Cerebellar nuclear complex (tissue), 1 donor: ENCODE measurements at places on chromosomes 2 and 18.
A peak's percentile ranks its signal among the peaks of the same experiment; 100 is the strongest.

DNA sequence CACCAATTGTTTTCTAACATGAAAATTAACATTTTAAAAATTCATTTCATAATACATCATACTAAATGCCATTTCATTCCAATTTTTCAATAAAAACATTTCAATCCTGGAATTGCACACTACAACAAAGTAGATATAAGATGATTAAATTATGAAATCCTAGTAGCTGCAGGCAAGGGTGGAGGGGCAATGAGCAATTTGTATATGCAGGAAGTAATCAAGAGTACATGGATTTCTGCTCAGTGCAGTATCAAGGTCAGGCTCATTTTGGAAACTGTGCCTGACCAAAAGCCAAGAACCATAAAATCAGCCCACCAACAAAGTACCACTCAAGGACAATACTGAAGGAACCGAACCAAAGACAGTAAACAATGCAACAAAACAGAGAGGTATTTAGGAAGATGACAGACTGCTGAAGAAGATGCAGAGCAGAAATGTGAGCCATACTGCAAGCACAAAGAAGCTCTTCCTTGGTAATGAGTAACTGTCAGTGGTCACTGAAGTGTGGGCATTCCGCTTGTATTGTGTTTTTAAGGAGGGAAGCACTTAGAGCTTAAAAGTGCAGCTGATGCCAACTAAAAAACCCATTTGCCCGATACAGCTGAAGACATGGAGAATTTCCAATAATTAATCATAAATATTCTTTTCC lies 34.5 kb upstream of the DSEL start:
- DNase-seq, result no peak

DNA sequence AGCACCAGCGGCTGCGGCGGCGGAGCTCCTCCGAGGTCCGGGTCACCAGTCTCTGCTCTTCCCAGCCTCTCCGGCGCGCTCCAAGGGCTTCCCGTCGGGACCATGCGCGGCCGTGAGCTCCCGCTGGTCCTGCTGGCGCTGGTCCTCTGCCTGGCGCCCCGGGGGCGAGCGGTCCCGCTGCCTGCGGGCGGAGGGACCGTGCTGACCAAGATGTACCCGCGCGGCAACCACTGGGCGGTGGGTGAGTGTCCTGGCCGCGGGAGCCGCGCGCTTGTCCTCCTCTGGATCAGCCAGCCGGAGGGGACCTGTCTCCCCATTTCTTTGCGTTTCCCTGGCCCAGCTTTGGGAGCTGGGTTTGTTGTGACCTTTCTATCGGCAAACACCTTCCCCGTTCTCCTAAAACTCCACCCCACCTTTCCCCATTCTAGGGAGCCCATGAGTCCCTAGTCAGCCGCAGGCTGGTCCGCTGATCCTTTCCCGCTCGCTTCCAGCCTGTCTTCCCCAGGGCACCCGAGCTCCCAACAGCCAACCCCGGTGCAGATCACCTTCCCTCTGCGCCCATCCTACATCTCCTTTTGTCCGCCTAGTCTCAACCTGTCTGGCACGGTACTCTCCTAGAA lies 316 bp downstream of the GRP start:
- DNase-seq, result no peak

- no peak for DNase-seq
These were observed 36.7 kb upstream of the AGPS start for GRCh38 chr2:177355874-177356273.

- DNase-seq, result no peak
These were observed 89.0 kb downstream of the MARCHF4 start for GRCh38 chr2:216283038-216283900.

- no peak for DNase-seq
These were observed 584 bp downstream of the COA5 start for GRCh38 chr2:98607741-98608115.

GRCh38 chr18:1294229-1294628 lies 389.6 kb downstream of the ADCYAP1 start:
- no peak for DNase-seq

GRCh38 chr18:48545757-48546321 lies 7.0 kb downstream of the CTIF start:
- DNase-seq, result no peak

- no peak for DNase-seq
These were observed 45.2 kb upstream of the B3GNT2 start for GRCh38 chr2:62150597-62151305.

DNA sequence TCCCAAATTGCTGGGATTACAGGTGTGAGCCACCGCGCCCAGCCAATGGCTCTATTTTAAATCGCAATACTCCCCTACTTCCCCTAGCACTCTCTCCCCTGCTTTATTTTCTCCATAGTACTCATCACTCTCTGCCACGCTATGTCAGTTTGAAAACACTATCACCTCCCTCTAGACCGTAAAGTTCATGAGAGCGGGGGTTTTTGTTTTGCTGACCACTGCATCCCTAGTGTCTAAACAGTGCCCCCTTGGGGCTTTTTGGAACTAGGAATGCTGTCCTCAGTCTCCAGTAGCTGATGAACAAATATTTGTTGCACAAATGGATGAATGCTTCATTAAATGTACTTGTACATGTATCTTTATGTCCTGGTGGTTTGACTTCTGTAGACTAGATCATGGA lies 44.1 kb downstream of the ATOH8 start:
- no peak for DNase-seq

- DNase-seq, result no peak
These were observed 14.0 kb upstream of the PLB1 start for GRCh38 chr2:28481905-28482304.

DNA sequence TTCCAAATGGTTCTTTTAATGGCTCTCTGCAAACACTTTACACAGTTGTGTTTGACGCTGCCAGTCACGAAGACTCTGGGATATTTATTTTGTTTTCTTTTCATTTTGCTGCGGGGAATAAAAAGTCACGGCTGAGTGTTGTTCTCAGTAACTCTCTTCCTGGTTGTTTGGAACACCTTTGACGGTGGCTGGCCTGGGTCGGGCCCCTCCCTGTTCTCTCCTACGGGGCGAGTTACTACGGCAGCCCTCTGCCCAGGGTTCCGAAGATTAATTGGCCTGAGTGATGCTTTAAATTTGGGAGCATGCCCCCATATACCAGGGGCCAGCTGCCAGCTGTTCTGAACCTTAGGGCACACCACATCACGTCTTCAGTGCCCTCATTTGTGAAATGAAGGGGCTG lies 84.7 kb downstream of the GATA6 start:
- no peak for DNase-seq

GRCh38 chr2:40049781-40050180 lies 270.7 kb upstream of the THUMPD2 start:
- no peak for DNase-seq

DNA sequence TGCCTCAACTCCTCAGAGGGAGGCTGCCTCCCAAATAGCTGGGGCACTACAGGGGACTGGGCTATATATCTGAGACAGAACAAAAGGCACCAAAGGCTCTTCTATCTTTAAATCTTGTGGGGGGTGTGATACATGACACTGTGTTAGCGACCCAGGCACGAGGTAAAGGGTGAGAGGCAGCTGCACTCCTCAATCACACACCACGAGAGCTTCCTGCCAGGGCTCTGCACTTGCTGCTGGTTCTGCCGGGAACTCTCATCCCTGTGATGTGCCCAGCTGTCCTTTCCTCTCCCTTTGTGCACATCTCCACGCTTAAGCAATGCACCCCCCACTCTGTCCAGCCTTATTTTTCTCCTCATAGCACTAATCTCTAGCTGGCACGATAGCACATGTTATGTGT lies 32.4 kb downstream of the NPC1 start:
- DNase-seq, result no peak

GRCh38 chr2:206859330-206859739 lies 80.0 kb upstream of the CPO start:
- no peak for DNase-seq

GRCh38 chr2:101272045-101272784 lies 19.5 kb downstream of the CNOT11 start:
- DNase-seq, result no peak

DNA sequence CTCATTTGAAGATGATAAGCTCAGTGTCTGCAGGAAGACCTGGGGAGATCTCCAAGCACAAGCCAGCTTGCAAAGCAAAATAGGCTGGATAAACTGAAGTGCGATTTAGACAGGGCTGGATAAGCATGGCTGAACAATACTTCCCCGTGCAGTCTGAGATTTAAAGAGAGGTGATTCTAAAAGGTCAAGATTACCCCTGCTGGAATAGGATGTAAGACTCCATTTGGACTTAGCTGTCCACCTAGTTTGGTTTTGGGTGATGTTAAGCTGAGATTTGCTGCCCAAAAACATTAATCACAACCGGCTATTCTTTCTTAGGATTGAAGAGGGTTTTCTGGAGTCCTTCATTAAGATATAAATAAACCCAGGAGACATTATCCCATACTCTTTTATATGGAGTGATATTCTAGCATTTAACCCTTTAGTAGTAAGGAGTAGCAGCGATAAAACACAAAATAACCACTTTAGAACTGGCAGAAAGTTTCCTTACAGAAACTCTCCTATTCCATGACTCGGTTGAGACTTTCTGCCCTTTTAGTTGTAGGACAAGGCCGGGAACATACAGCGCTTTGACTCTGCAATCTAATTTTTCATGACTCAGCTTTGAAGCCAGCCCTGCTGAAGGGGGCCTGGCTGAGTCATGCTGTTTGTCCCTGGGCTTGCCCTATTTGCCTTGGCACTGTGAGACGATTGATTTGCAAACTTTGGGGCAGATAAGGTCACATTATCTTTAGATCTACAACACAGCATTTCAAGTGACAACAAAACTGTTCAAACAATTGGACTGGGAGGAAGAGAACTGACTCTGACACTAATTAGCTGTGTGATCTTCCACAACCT lies 238.2 kb downstream of the GCA start:
- no peak for DNase-seq

GRCh38 chr18:69935319-69936190 lies 12.1 kb downstream of the CD226 start:
- DNase-seq, result no peak

GRCh38 chr18:36066686-36067054 lies 689 bp downstream of the RPRD1A start:
- DNase-seq, result no peak

DNA sequence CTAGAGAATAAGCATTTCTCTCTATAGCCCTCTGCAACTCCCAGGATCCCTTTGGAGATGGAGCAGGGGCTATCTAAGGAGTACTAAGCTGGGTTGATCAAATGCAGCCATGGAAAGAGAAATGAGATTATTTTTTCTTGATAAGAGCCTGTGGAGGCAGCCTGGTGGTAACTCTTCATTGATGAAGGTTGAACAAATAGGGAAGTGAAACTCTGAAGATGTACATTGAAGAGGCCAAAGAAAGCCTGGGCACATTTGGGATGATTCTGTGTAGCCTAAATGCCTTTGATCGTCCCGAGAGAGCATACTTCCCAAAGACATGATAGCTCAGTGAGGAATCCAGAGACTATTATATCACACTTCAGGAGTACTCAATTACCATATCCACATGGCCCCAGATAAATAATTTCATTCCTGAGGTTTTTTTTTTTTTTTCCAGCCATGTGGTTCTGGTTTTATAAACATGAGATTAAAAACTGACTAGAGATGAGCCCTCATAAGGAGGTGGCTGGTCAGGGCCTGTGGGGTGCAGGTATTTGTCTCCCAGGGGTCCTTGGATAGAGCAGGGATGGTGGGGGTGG lies 192.5 kb downstream of the TPGS2 start:
- no peak for DNase-seq

GRCh38 chr2:54409752-54410151 lies 46.4 kb upstream of the SPTBN1 start:
- no peak for DNase-seq

DNA sequence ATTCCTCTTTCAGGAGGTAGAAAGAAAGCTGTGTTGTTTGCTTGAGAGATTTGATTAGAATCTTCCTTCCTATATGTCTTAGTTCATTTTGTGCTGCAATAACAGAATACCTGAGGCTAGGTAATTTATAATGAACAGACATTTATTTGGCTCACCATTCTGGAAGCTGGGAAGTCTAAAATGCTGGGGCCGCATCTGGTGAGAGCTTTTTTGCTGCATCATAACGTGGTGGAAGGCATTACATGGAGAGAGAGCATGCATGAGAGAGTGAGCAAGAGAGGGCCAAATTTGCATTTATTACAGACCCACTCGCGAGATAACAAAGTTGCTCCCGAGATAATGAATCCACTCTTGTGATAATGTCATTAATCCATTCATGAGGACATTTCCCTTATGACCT lies 34.4 kb downstream of the APLF start:
- DNase-seq, result no peak

GRCh38 chr2:70670202-70670601 lies 97.8 kb downstream of the ADD2 start:
- DNase-seq, result no peak

GRCh38 chr18:75222407-75222806 lies 11.8 kb downstream of the TSHZ1 start:
- no peak for DNase-seq

- no peak for DNase-seq
These were observed 315.0 kb downstream of the ALK start for GRCh38 chr2:29606104-29607037.

GRCh38 chr18:57461652-57462269 lies 26.6 kb downstream of the ONECUT2 start:
- no peak for DNase-seq

DNA sequence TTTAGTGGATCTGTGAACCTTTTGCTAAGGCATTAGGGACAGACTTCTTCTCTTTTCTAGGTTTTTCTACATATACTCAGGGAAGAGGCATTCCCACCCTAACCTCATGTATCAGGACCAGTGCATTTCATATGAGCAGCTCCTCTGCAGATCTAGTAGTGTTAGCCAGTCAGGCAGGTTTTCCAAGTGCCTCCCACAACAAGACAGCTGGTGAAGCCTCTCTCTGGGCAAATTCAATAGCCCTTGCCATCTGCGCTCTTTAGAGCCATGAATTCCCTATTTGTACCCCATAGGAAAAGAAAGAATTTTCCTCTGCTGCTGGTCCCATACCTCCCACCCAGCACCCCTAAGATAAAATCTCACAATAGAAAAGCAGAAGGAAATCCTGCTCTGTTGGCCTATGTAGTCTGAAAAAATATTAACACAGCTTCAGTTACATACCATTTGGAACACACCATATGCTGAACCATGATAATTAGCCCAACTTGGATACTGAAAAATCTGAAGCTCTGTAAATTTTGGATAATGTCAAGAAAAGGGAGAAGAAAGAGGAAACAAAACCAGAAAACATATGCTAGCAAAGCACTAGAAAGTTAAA lies 1354.6 kb upstream of the NRXN1 start:
- DNase-seq, result peak; percentile 14

GRCh38 chr18:48715711-48716361 lies 177.0 kb downstream of the CTIF start:
- no peak for DNase-seq

- no peak for DNase-seq
These were observed 49.3 kb downstream of the CD226 start for GRCh38 chr18:69898241-69898861.

DNA sequence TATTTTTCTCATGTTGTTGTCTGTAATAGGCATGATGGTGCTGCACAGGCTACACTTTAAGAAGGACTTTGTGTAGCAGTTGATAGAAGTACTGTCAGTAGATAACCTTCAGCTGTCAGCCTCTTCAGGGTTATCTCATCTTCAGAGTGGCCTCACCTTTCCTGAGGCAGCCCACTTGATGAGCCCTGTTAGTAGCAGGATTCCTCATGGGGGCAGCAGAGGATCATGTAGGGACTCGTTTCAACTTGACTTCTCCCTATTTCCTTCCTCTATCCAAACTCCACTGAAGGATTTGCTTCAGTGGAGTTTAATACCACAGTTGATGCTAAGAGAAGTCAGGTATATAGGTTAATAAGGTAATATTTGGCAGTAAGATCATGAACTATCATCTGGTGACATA lies 530.3 kb upstream of the FSIP2 start:
- no peak for DNase-seq
